ENCODE measurements at places on chromosomes 5 and 9. TPM values are rescaled to one million over a fixed set of nuclear protein-coding genes. Genes with fewer than 3 reads are reported as not detected.
A peak's percentile ranks its signal among the peaks of the same experiment; 100 is the strongest.

- no peak overlapping the region for H3K4me3 ChIP-seq
- H3K27me3 ChIP-seq: no peaks in the 10 kb centered on the region
- H3K4me1 ChIP-seq: peaks cover 28% of the 10 kb centered on the region
- peak; percentile 80 for DNase-seq
- no peaks in the 10 kb centered on the region for H3K36me3 ChIP-seq
These were observed 127.7 kb downstream of the RGS3 start for GRCh38 chr9:113590991-113591898.

- no peak for DNase-seq
- H3K36me3 ChIP-seq: no peaks in the 10 kb centered on the region
- H3K4me3 ChIP-seq: no peak overlapping the region
- no peaks in the 10 kb centered on the region for H3K27me3 ChIP-seq
- peaks cover 11% of the 10 kb centered on the region for H3K4me1 ChIP-seq
These were observed 151.1 kb downstream of the GLIS3 start for GRCh38 chr9:4148751-4149150.

GRCh38 chr9:73200694-73201452, 49.2 kb downstream of the ANXA1 start:
- no peaks in the 10 kb centered on the region for H3K36me3 ChIP-seq
- H3K27ac ChIP-seq: no peak overlapping the region
- no peaks in the 10 kb centered on the region for H3K27me3 ChIP-seq

GRCh38 chr5:31863991-31864411, 225.1 kb downstream of the PDZD2 start:
- no peaks in the 10 kb centered on the region for H3K36me3 ChIP-seq
- DNase-seq: no peak
- H3K27me3 ChIP-seq: peaks cover 3% of the 10 kb centered on the region
- no peaks in the 10 kb centered on the region for H3K4me1 ChIP-seq
- no peak overlapping the region for H3K27ac ChIP-seq

GRCh38 chr5:39441838-39442237, 17.1 kb upstream of the DAB2 start:
- no peak for DNase-seq
- no peaks in the 10 kb centered on the region for H3K27me3 ChIP-seq
- no peak overlapping the region for H3K4me3 ChIP-seq
- H3K36me3 ChIP-seq: no peaks in the 10 kb centered on the region

Gene QRFP
- not detected for total RNA-seq

Gene DPYSL3
- total RNA-seq: 45.8 TPM

Gene AFAP1L1
- 30.4 TPM for total RNA-seq

Gene POU5F2
- 1.8 TPM for total RNA-seq

Gene TEX48
- not detected for total RNA-seq

GRCh38 chr5:96957254-96958049, 21.6 kb downstream of the LNPEP start:
- H3K27ac ChIP-seq: peak overlapping the region; percentile 47
- no peaks in the 10 kb centered on the region for H3K36me3 ChIP-seq
- H3K4me3 ChIP-seq: no peak overlapping the region
- DNase-seq: no peak
- peaks cover 55% of the 10 kb centered on the region for H3K4me1 ChIP-seq

Gene MLANA
- not detected for total RNA-seq

Gene DRD1
- not detected for total RNA-seq

GRCh38 chr5:143946837-143947236, 134.9 kb downstream of the HMHB1 start:
- H3K4me3 ChIP-seq: no peak overlapping the region
- DNase-seq: no peak
- H3K27me3 ChIP-seq: no peaks in the 10 kb centered on the region

GRCh38 chr5:119021149-119021732, 32.9 kb upstream of the DTWD2 start:
- H3K27me3 ChIP-seq: no peaks in the 10 kb centered on the region
- no peak overlapping the region for H3K4me3 ChIP-seq
- DNase-seq: no peak
- H3K36me3 ChIP-seq: no peaks in the 10 kb centered on the region

GRCh38 chr5:54908774-54909525, 76.4 kb downstream of the ESM1 start:
- DNase-seq: no peak
- H3K27ac ChIP-seq: no peak overlapping the region
- no peaks in the 10 kb centered on the region for H3K27me3 ChIP-seq
- H3K4me1 ChIP-seq: no peaks in the 10 kb centered on the region
